Stimulated activated CD4-positive, alpha-beta T cell treated with anti-CD3 and anti-CD28 coated beads, Interleukin-12 subunit alpha, Interleukin-12 subunit beta, amount 100 ng/mL, for 24 hours (primary cell): ENCODE measurements at places on chromosomes 1 and 21.

DNA sequence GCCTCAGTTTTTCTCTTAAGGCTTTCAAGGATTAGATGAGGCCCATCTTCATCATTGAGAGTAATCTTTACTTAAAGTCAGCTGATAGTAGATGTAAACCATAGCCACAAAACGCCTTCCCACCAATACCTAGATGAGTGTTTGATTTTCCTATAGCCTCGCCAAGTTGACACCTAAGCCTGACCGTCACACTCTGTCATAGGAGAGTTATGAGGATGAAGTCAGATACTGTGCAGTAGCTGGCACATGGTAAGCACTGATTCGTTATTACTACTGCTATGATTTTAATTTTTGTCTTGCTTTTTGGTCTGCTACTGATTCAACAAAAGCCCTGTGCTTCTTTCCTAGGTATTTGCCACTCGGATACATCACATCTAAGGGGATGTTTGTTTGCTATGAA, 395.5 kb downstream of the RPS6KC1 start:
- no peak for DNase-seq

DNA sequence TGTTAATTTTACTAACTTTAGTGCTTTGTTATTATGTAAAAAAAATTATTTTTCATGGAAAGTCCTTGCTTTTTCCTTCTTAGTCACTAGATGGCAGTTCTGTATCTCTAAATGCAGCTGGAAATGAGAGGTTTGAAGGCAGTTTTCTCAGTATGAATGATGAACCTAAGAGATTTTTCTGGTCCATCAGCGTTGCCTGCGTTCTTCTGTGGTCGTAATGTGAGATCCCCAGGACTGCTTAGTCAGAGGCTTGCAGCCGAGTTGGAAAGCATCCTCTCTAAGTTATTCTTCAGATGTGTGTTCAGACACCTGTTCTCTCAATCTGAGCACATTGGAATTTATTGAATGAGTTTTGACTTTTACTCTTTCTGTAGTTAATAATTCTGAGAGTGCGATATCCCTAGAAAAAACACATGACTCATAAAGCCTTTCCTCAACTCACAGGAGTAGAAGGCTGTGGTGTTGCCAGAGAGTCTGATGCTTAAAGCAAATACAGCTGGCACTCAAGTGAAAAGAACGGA, 99.3 kb downstream of the FMN2 start:
- no peak for DNase-seq

DNA sequence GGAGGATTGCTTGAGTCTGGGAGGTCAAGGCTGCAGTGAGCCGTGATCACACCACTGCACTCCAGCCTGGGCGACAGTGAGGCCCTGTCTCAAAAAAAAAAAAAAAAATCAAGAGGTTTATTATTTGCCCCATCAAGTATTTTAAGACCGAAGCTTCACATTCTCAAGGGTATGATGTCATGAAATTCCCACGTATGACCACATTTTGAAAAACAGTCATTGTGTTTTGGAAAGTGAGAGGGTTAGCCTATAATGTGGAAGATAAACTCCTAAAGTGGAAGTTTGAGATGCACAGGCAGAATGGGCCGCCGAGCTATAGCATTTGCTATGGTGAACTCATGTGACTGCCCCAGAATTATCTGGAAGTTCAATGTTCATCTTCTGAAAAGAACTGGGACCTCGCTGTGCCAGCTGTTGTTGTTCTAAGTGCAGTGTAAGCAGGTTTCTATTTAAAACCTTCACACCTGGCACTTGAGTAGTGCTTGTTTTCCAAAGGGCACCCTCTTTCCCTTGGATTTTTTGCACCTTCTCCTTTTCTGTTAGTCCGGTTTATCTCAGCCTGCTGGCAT, 96.9 kb upstream of the SLC25A33 start:
- no peak for DNase-seq

GRCh38 chr1:172024516-172024915, 183.2 kb downstream of the DNM3 start:
- no peak for DNase-seq

DNA sequence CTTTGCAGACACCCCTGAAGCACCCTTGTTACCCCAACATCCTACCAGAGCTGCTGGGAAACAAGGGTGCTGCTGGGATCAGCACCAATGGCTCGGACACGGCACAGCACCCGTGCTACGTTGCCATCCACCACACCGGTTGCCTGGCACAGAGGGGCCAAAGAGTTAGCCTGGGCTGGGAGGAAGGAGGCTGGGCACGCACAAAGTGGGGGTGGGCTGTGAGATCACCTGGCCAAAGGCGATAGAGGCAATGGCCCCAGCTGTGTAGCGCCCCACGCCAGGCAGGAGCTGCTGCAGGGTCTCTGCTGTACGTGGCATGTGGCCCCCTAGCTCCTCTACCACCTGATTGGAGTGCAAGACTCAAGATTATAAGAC, 5.6 kb downstream of the HPDL start:
- DNase-seq: no peak

DNA sequence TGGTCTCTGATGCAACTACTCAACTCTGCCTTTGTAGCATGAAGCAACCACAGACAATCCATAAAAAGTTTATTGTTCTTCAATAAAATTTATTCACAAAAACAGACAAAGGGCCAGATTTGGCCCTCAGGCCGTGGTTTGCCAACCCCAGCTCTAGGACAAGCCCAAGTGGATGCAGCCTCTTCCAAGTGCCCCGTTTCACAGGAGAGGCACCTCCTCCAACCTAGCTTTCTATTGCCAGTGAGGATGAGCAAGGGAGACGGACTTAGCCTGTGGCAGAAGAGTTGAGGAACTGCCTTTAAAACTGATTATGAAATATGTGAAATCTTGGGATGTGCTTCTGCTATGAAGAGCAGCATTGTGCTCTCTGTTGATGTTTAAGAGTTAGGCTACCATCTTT, 105.4 kb downstream of the PSMG1 start:
- no peak for DNase-seq

GRCh38 chr21:15754640-15755039, 24.9 kb downstream of the USP25 start:
- no peak for DNase-seq

GRCh38 chr21:23952269-23952668, 1655.0 kb downstream of the MRPL39 start:
- no peak for DNase-seq

DNA sequence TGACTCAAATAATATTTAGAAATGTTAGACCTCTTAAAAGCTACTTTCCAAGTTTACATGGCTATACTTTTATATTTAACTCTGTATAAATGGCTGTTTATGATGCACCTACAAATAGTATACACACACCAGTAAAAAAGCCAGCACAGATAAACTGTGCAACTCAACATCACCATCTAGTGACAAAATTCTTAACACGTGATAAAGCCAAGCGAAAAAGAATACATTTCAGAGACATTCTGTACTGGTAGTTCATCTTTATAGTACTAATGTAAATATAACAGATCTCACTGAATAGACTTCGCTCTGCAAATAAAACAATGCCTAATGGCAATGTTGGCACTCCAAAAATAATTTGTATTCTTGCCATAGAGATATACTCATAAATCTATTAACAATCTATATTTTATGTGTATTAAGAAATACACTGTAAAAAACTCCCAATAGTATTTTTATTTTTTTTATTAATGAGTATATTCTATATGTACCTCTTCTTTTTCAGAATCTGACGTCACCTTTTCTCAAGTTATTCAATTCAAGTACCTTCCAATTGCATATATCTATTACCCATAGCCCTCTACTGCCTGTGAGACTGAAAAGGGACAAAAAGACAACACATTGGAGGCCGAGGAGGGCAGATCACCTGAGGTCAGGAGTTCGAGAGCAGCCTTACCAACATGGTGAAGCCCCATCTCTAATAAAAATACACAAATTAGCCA, 100.2 kb downstream of the DPYD start:
- DNase-seq: no peak

DNA sequence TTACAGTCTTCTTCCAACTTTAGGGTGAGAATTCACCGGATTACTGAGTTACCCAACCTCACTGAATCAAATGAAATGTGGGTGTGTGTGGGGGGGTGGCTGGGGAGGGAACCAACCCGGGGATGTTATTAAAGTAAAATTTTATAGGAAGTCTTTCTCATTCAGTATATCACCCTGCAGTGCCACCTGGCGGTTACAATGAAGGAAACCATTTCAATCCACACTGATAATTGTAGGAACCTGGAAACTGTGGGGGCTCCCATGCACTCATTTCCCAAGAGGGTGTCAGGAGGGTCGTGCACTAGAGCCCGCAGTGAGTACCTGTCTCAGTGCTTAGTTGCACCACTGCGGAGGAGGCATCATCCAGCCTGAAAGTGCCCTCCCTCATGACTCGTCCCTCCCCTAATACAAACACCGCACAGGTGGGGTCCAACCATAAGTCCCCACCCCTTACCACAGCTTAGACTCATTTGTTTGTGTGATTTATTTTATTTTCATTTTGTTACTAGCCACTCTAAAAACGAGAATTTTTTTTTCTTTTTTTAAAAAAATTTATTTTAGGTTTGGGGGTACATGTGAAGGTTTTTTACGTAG, 29.1 kb upstream of the IGSF5 start:
- DNase-seq: no peak
